Body of pancreas (tissue), 4 donors: ENCODE measurements at places on chromosomes 11 and 22.

GRCh38 chr11:69080257-69080995 is 31.7 kb downstream of the TPCN2 start:
- DNase-seq, result no peak

GRCh38 chr11:10160350-10160749 is 133.7 kb downstream of the SBF2 start:
- no peak for DNase-seq

GRCh38 chr11:60208146-60208895 is 25.4 kb upstream of the MS4A6A start:
- no peak for DNase-seq

DNA sequence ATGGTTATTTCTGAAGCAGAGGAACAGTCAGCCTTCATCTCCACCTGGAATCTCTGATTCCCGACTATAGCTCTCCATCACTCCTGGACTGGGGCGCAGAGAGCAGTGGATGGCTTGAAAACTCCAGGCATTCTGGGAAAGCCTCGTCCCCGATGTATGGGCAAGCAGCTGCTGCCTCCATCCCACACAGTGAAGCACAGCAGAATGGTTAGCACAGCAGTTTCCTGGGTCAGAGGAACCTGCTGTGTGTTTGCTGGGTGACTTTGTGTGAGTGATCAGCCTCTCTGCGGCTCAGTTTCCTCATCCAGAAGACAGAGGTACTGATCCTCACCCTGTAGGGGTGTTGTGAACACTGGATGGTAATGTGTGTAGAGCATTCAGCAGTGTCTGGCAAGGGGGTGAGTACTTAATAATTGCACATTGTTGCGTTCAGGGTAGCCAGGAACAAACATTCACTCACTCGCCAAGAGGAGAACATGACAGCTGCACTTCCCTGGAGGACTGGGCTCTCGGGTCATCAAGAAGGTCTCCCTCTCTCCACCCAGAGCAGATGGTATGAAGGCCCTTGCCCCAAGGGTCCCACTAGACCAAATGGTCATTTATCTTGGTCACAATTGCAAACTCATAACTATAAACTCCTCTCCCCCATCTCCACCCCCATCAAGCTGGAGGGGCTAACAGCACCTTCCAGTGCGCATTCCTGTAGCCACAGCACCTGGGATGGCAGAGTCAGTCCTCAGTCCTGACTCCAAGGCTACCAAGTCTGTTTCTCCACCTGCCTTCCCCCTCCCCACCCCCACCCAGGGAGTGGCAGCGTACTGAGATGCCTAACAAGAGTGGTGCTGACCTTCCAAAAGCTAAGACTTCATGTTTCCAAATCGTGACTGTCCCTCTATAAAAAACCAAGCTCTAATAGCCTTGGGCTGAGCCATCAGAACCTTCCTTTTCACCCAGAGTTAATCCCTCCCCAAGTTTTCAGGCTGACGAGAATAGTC is 1.5 kb upstream of the CHST1 start:
- DNase-seq, result no peak

GRCh38 chr22:27976586-27976985 is 57.5 kb upstream of the PITPNB start:
- DNase-seq, result no peak

GRCh38 chr22:20071524-20071972 is 8.5 kb upstream of the DGCR8 start:
- DNase-seq, result no peak

DNA sequence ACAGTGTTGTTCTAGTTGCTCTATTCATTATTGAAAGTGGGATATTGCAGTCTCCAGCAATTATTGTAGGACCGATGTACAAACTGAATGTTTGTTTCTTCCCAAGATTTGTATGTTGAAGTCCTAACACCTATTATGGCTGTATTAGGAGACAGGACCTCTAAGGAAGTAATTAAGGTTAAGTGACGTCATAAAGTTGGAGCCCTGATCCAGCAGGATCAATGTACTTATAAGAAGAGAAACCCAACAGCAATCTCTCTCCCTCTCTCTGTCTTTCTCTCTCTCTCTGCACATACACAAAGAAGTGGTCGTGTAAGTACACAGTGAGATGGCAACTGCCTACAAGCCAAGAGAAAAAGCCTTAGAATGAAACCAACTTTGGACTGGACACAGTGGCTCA is 16.1 kb upstream of the SLC35C1 start:
- no peak for DNase-seq

DNA sequence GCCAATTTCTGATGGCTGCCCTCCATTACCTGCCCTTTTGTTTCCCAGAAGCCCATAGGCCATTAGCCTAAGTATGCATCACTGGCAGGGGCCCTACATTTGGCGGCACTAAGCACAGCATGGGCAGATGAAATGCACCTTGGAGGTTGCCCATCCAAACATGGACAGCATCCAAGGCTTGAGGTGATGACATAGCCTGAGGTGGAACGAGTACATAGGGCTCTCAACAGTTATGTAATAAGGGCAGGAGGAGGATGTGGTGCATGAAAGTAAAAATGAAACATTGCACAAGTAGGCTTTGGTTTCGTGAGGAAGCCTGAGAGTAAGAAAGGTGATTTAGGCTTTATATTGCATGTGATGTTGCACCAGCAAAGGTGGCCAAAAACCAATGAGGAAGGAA is 148.1 kb downstream of the FAM76B start:
- no peak for DNase-seq

- DNase-seq, result no peak
Observed at GRCh38 chr11:19164881-19165280, 36.9 kb downstream of the CSRP3 start.

GRCh38 chr22:36881504-36882245 is 20.9 kb downstream of the NCF4 start:
- DNase-seq, result no peak

DNA sequence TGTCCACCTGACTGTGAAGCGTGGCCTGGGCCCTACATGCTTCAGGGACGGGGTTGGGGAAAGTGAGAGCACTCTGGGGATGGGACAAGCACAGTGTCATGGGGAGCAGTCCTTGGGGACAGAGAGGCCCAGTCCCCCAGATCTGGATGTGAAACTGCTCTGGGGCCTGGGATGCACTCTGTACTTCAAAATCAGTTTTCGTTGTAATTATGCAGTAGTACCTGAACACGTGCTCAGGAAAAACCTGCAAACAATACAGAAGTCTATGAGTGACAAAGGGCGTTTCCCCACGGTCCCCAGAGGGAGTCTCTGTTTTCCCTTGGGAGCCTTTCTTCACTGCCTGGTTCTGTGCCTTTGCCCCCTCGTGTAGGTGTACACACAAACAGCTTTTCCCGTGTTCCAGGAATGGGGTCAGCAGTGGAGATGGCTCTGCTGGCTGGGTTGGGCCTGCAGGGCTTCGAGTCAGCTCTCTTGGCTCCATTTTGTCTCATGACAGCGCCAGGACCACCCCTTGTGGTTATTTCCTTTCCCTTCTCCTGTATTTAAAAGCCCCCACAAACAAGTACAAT is 5.2 kb upstream of the TNFRSF13C start:
- DNase-seq, result no peak

GRCh38 chr22:19382240-19382639 is 49.3 kb downstream of the HIRA start:
- no peak for DNase-seq

- no peak for DNase-seq
Observed at GRCh38 chr11:555227-555779, 5.2 kb downstream of the LMNTD2 start.

GRCh38 chr22:46674367-46674781 is 54.2 kb downstream of the GRAMD4 start:
- DNase-seq, result peak; percentile 51

GRCh38 chr11:96179905-96180304 is 163.1 kb downstream of the MAML2 start:
- no peak for DNase-seq

GRCh38 chr11:38448284-38448683 is 1850.2 kb upstream of the RAG2 start:
- peak; percentile 13 for DNase-seq

DNA sequence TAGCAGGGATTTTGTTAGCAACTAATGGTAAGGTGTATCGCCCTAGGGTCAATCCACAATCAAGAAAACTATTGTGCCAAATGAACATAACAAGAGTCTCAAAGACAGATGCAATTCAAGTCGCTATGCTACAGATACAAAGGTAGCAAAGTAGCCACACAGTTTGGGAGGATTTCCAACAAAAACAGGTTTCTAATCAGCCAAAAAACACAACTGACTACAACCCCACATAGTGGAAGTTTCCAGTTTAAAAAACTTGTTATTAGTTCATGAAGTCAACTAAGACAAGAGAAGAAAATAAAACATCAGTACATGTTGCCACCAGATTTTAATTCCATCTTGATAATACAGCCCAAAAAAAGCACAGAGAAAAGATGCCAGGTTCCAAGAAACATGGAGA is 38.0 kb downstream of the MYH9 start:
- DNase-seq, result no peak

DNA sequence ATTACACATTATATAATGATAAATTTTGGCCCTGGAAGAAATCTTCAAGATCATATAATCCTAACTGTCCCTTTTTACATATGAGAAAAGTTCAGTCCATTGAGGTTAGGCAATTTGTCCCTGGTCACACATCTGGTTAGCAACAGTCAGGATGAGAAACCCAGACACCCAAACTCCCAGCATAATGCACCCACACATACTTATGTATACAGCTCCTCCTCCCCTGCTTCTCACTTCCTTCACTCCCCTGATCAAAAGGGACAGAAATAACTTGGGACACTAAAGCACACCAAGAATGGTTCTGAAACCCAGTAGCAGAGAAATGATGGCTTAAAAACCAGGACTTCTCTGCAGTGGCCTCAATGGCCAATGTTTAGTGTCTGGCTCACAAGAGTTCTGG is 11.1 kb downstream of the NUMA1 start:
- no peak for DNase-seq

DNA sequence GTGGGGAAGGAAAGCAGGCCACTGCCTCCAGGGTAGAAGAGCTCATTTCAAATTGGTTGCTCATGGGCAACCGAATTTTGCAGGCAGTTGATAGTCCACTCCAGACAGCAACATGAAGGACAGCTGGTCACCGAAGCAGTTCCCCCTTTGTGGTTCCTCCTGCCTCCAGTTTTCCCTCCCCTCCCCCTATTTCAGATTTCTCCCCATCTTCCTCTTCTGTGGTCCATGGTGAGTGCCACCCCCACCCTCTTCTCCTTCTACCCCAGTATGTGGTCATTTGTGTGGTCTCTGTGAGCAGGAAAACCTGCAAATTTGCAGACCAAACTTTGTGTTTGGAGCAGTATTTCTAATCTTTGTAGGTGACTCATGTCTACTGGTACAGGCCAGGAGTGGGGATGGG is 38.2 kb upstream of the PAK1 start:
- no peak for DNase-seq

DNA sequence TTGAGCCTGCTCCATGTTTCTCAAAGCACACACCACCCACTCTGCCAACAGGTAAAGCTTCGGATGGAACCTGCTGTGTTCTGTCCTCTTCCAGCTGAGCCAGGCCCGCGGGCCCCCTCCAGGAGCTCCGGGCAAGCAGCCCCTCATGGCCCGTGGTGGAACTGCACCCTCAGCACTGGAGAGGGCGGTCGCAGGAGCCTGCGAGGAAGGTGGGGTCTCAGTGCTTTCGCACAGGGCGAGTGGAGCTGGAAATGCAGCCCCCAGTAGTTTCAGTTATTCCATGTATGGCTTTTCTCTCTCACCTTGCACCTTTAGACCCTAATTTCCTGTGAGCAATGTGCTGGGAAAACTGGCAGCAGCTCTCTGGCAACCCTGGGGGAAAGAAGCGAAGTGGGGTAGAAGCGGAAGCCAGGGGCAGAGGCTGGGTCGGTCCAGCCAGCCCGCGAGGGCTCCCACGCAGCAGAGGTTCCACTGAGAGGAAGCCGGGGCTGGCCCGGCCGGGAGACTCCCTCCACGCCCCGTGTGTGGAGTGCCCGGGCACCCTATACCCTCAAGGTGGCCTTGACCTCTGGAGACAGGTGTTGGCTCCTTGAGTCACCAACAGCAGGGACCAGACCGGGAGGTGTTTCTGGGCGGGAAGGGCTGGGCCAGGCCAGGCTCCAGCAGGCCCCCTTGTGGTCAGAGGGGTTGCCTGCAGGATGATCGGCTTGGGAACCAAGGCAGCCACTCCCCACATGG is 119.9 kb upstream of the TMEM45B start:
- peak; percentile 77 for DNase-seq

DNA sequence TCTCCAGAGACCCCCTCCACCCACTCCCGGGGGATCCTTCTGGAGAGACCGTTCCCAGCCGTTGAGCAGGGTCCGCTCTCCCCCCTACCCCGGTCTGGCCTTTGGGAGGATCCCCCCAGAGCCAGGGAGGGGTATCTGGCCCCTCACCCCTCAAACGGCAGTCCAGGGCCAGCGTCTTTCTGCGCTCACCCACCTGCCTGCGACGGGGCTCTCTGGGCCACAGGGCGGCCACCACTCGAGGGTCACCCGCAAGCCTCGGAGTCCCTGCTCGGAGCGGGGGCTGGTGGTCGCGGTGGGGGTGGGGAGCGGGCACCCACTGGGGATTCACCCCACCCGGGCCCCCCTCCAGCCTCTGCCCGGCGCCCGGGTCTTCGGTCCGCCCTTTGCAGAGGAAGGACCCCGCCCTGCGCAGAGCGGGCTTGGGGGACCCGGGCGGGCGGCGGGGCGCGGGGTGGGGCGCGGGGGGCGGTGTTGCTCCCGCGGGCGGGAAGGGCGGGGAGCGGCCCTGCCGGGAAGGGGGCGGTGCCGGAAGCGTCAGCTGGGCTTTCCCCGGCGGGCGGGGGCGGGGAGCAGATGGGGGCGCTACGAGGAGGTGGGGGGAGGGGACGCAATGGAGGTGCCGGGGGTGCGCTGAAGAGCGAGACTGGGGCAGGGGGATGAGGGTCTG is 16.6 kb downstream of the CRELD2 start:
- DNase-seq, result peak; percentile 81

DNA sequence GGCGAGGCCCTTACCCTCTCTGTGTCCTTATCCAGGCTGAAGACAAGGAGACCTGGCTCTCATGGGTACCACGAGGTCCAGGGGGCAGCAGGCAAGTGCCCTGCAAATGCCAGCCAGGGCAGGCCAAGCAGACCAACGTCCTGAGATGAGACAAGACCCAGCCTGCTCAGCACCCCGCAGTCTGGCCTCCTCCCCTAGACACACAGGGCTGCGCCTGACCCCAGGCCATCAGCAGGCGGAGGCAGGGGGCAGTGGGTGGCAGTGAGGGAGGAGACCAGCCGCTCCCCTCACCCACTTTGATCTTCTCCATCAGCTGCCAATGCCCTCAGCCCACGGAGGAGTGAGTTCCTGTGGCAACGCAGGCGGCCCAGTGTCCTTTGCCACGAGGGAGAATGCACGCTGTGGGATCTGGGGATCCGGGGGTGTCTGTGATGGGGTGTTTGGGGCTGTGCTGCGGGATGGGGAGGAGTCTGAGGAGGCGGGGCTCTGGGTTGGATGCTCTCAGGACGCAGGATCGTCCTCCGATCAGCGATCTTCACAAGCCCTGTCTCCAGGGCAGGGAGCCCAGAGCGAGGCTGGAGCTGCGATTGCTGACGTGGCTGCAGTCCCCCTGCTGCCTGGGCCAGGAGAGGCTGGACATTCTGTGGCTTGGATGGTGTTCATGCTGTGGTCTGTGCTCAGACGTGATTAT is 30.5 kb upstream of the PPARA start:
- DNase-seq, result peak; percentile 51

DNA sequence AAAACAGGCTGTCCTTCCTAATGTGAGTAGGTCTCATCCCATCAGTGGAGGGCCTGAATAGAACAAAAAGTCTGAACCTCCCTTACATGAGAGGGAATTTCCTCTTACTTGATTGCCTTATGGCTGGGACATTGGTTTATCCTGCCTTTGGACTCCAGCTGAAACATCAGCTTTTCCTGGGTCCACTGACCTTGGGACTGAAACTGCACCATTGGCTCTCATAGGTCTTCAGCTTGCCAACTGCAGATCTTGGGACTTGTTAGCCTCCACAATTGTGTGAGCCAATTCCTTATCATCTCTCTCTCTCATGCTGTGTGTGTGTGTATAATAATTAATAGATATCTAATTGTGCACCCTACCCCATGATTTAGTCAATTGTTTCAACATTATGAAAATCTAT is 375.3 kb upstream of the DDI1 start:
- peak; percentile 74 for DNase-seq
